C1 segment of cervical spinal cord (tissue), 14 donors: ENCODE measurements at places on chromosomes 2 and 18.
A peak's percentile ranks its signal among the peaks of the same experiment; 100 is the strongest.

GRCh38 chr18:36139245-36139644 lies 9.5 kb downstream of the ELP2 start:
- DNase-seq: no peak

- DNase-seq: no peak
Observed at GRCh38 chr2:156332284-156332533, 312 bp downstream of the NR4A2 start.

DNA sequence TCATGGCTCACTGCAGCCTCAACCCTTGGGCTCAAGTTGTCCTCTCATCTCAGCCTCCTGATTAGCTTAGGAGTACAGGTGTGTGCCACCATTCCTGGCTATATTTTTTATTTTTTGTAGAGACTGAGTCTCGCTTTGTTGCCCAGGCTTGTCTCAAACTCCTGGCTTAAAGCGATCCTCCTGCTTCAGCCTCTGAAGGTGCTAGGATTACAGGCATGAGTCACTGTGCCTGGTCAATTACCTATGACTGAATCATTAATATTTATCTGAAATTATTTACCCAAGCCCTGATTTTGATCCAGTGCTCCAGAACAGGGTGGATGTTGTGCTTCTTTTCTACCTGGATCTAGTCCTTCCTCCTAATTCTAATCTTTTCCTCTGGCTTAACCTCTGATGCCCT lies 87.8 kb downstream of the MAP2 start:
- no peak for DNase-seq

- DNase-seq: peak; percentile 7
Observed at GRCh38 chr2:40220177-40220925, 231.5 kb downstream of the SLC8A1 start.

DNA sequence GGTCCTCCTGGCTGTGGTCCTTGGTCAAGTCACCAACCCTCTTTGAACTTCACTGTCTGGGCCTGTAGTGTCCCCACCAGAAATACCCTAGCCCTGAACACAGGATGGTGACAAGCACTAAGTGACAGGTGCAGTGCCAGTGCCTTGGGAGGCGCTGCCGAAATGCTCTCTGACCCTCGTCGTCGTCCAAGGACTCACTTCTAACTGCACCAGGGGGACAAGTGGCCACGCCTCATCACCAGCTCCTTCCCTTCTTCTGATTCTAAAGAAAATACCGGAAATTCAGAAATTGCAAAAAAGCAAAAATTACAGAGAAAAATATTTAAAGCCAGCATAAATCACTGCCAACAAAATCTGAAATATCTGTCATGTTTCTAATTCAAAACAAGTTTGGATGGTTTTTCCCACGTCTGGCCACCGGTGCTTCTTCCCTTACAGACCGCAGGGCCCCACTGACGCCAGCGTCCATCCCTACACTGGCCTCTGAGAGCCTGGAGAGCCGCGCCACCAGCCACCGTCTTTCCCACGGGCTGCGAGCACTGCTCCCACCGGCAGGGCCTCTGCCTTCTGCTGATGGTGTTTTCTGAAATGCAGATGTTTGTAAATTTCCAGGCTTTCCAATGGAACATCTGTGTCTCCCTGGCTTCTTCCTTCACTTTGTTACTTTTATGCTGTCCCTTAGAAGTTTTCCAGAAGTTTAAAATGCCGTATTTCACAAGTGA lies 37.4 kb upstream of the GPC1 start:
- no peak for DNase-seq

DNA sequence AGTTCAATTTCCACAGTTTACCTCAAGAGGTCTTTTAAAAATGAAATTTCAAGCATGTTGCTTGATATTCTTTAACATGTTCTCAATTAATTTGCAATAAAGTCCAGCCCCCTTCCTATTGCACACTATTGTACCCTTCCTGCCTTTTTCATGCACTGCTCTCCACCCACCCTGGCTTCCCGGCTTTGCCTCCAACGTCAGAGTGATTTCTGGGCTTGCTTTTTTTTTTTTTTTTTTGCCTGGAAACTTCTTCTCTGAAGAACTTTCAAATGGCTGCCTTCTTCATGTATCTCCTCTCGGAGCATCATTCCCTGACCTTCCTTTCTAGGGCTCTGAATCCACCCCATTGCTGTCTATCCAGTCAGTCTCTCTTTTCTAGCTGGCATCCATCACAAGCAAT lies 24.4 kb upstream of the CYP1B1 start:
- no peak for DNase-seq

- DNase-seq: no peak
Observed at GRCh38 chr18:44186001-44186400, 494.7 kb upstream of the SETBP1 start.

DNA sequence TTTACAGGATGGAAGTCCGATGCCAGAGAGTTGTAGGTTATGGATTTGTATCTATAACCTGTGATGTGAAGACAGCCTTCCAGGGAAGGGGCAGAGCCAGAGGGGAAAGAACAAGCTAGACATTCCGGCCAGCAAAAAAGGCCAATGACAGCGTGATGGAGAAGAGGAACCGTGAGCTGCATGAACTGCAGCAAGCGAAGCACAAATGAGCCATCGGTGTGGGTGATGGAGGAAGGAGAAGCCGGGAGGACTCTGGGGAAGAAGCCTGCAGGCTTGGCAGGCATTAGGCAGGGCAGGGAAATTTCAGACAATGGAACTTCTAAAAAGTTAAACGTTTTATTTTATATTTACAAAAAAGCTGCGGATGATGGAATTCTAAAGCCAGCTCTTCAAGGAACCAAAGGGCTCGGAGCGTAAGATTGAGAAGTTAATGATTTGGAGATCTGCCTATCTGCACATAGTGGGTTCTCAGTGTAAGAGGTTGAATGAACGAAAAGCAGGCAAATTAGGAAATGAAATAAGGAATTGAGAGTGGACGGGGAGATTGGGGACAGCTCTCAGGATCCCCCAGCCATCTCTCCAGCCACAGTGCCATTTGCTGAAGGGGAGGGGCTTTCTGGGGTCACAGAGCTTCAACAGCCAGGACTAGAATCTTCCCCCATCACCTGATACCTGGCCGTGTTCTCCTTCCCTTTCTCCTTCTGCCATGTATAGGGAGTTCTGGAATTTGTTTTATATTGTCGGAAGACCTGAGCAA lies 28.4 kb downstream of the NGEF start:
- DNase-seq: no peak

DNA sequence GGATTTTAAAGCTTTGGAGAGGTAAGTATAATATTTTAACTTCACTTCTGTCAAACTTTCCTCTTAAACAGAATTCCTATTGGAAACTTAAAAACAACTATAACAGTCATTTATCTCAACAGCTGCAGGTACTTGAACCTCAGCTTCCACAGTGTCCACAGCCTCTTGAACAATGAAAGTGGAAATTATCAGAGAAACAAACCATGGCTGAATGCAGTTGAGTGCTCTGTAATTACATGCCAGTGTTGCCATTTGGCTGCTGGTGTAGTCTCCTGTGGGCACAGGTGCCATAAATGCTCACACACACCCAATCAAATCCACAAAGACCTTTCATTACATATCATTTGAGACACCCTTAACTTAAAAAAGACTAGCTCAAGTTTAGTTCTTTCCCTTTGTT lies 125.1 kb downstream of the CPS1 start:
- no peak for DNase-seq

GRCh38 chr18:33839452-33840211 lies 261.6 kb downstream of the ASXL3 start:
- DNase-seq: peak; percentile 4

GRCh38 chr2:45765728-45766254 lies 114.3 kb downstream of the PRKCE start:
- no peak for DNase-seq

GRCh38 chr2:42360493-42360889 lies 526 bp downstream of the COX7A2L start:
- no peak for DNase-seq

- no peak for DNase-seq
Observed at GRCh38 chr18:59536166-59536565, 161.1 kb downstream of the CCBE1 start.

DNA sequence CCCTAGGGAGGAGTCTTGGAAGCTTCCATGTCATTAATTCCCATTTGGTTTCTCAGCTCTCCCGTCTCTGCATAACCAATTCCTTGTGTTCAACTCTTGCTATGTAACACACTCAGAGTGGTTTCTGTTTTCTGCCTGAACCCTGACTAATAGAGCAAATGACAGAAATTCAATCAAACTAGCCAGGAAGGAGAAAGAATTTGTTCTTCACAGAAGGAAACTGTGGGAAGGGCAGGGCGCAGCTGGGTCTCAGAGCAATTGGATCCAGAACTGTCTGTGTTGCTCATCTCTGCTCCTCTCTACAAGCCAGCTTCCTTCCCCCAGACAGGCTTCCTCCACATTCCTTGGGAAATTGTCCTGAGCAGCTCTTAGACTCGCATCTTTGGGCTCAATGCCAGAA lies 269.8 kb downstream of the TNS1 start:
- no peak for DNase-seq

DNA sequence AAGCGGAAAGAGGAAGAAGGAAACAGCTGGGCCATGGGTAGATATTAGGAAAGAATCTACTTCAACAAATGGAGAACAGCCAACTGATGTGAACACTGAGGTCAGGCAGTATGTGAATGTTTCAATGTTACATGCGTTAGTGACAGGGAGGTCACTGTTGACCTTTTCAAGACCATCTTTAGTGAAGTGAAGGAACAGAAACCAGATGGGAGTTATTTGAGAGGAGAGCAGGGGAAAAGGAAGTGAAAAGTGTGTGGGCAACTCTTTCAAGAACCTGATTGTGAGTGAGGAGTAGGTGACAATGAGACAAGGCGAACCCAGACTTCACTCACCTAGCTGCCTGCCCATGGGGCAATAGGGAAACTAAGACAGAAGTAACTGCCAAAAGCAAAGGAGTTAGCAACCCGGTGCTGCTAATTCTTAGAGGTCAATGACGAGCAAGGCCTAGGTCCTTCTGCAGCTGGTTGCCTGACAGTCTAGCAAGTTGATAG lies 67.0 kb downstream of the SP3 start:
- DNase-seq: no peak

GRCh38 chr2:70469435-70469834 lies 84.2 kb downstream of the TGFA start:
- DNase-seq: no peak

DNA sequence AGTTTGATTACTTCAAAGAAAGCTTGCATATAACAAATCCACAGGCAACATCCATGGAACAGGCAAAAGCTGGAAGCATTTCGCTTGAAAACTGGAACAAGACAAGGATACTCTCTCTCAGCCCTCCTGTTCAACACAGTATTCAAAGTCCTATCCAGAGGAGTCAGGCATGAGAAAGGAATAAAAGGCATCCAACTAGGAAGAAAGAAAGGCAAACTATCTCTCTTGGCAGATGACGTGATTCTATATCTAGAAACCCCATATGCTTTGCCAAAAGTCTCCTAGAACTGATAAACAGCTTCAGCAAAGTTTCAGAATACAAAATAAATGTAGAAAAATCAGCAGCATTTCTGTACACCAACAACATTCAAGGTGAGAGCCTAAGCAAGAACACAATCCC lies 34.1 kb upstream of the MC4R start:
- DNase-seq: no peak

DNA sequence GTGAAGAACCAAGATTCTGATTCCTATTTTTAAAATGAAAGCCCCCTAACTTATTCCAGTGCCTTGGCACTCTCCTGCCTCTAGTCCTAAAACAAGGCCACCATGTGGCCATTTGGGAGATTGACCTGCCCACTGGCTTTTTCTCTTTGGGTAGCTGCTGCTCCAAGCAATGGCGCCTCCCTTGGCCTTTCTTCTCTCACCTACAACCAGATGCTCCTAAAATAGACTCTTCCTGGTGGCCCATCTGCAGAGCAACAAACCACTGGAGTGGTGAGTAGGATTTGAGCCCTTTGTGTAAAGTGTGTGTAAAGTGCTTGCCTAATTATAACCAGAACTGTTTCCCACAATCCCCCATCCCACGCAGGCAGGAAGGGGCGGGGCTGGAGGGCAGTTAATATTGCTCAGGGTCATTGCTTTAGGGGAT lies 114.2 kb downstream of the FHOD3 start:
- no peak for DNase-seq

GRCh38 chr2:204591225-204591624 lies 46.0 kb downstream of the PARD3B start:
- no peak for DNase-seq

- no peak for DNase-seq
Observed at GRCh38 chr2:177603768-177604167, 211.2 kb downstream of the AGPS start.

DNA sequence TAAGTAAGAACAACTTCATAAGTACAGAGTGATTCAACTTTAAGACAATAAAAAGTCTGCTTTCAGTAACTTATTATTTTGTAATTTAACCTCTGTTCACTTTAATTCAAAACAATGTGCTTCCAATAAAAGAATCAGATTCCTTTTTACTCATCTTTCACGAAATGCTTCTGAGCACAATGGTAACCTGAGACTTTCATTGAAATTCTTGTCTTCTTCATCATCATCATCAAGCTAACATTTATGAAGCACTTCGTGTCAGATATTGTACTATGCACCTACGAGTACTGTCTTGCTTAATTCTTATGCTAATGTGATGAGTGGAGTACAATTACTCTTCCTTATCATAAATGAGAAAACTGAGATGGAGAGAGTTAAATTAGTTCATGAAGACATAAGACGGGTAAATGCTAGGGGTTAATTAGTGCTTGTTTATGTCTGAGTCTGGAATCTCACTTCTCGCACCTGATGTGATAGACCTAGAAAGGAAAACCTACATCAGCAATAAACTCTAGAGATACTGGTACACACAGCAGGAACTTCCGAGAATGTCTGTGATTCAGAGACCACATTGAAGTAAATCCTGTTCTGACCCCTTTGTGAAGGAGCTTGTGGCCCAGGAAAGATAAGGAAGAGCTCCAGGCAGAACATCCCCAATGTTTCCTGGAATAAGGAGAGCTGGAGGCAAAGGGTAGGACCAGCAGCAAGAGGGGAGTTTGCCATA lies 227.6 kb upstream of the ETAA1 start:
- DNase-seq: no peak

- DNase-seq: no peak
Observed at GRCh38 chr2:31381601-31382000, 32.9 kb downstream of the XDH start.

GRCh38 chr2:100285691-100286090 lies 36.6 kb downstream of the LONRF2 start:
- DNase-seq: no peak

DNA sequence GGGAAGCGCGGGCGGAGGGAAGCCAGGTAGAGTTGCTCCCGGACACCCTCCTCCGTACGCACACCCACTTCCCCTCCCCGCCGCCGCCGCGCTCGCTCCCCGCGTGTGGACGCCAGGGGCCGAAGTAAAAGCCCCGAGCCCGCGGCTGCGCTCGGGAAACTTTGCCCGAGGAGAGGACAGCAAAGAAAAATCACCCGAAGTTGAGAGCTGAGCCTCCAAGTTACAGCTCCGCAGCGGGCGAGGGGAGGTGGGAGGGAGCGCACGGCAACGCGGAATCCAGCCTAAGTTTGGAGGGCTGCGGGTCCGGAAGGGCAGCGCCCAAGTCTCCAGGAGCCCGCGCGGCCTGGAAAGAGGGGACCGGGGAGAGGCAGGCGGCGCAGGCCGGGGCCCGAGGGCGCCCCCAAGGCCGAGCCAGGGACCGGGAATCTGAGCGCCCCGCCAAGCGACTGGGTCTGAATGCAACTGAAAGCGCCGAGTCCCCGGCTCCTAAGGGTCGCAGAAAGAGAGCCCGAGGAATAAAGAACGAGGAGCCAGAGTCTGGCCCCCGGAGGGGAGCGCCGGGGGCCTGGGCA lies 706 bp upstream of the BCL11A start:
- DNase-seq: peak; percentile 42
